SK-N-SH (cell line): ENCODE measurements at places on chromosomes 4 and X.

DNA sequence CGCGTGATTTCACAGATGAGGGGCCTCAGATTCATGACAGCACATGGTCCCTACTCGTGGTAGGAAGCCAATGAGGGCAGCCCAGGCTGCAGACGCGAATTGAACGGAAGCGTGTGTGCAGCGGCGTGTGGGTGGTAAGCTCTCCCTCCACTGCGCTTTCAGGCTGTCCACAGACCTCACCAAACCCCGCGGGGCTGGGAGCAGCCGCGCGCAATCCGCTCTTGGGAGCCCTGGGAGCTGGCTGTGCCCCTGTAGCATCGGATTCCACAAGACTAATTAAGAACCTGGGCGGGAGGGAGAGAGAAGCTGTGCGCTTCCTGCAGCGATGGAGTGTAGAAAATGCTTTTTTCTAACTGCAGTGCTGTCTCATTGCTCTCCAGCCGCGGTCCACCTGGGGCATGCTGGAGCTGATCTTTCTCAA is 134.9 kb downstream of the STOX2 start:
- no peak for DNase-seq

- DNase-seq = no peak
These were observed 9.2 kb upstream of the VAMP7 start for GRCh38 chrX:155871934-155872333.

GRCh38 chr4:143054971-143055370 is 129.7 kb upstream of the USP38 start:
- DNase-seq = no peak

- no peak for DNase-seq
These were observed 74.9 kb downstream of the MAB21L2 start for GRCh38 chr4:150656891-150657290.

- DNase-seq = no peak
These were observed 43.5 kb downstream of the CLOCK start for GRCh38 chr4:55503169-55503568.

DNA sequence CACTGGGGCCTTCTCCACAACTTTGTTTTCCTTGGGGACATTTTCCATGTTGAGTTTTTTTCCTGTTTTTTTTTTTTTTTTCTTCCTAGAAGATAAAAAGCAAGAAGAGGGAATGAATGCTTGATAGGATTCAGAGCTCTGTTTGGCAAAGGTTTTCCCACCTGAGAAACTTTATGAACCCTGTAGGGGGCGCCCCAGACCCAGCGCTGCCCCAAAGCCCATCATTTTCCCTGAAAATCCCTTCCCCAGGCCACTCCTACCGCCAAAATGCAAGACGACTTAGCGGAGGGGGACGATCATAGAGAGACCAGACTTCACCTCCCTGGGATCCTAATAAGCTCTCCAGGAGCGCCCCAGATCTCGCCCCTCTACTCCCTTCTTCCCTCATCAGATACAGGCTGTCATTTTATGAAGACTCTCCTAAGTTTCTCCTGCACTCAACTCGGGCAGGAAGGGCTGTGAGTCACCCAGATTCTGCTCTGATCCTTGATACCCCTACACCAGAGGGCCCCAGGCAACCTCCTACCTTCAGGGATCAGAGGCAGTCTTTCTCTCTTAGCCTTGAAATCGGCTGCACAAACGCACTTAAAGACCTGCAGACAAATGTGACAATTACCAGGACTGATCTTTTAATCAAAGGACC is 1.4 kb downstream of the BEX5 start:
- peak; percentile 16 for DNase-seq

DNA sequence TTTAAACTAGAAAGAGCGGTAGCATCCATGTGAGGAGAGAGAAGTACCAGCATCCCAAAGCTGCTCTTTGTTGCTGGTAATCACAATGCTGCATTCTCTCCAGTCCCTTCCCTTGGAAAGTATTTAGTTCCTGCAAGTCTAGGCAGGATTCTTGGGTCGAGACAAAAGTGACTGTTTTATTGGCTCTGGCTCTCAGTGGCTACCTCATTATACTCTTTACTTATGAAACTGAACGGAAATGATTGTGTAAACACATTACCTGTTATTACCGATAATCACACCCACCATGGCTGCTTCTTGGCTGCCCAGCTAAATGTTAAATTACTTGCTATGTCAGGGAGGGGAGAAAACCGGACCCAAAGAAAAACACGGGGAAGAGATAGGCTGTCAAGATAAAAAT is 26.2 kb downstream of the ATXN3L start:
- no peak for DNase-seq

DNA sequence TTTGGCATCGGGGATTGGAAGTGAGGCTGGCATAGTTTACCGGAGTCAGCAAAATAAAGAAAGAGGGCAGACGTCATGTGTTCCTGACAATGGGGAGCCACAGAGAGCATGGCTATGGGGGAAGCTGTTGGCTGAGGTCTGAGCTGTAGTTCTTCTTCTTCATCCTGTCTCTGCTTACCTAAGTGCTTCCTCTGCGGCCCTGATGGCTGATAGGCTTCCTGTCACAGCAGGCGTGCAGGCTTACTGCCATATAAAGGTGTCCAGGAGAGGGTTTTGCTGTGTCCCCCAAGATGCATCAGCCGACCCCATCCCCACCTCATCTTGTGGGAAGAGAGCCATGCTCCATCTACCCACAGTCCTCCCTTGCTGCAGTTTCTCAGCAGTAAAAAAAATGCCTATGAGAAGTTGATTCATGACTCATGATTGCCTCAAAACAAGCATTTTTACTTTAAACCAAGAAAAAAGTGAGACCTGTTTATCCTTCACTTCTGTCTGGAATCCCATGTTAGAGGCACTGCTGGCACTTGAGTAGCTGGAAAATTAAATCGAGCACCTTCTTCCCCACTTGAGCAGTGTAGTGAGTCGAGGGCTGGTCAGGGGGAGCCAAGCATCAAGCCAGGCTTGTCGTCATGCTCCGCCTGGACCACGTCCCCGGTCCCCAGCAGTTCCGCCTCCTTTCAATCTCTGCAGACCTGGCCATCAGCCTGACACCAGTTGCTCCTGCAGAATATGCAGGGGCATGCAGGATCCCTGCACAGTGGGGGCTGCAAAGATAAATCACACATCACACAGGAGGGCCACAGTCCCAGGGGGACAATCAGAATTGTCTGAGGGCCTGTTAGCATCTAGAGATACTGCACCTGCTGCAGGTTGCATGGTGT is 237.8 kb downstream of the EVC2 start:
- no peak for DNase-seq

- no peak for DNase-seq
These were observed 66.9 kb downstream of the GALNTL6 start for GRCh38 chr4:171880136-171880535.

DNA sequence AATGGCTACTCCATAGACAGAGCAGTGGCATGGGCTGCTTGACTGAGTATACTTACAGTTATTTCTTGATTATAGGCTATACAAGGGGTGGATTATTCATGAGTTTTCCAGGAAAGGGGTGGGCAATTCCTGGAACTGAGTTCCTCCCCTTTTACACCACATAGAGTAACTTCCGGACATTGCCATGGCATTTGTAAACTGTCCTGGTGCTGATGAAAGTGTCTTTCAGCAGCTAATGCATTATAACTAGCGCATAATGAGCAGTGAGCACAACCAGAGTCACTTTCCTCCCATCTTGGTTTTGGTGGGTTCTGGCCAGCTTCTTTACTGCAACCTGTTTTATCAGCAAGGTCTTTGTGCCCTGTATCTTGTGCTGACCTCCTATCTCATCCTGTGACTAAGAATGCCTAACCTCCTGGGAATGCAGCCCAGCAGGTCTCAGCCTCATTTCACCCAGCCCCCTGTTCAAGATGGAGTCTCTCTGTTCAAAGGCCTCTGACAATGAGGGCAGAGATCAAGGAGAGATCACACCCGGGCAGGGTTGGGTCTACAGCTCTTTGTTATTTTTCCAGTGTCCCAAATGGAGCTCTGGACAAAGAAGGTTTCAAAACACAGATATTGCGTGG is 468.4 kb upstream of the PRKX start:
- no peak for DNase-seq

DNA sequence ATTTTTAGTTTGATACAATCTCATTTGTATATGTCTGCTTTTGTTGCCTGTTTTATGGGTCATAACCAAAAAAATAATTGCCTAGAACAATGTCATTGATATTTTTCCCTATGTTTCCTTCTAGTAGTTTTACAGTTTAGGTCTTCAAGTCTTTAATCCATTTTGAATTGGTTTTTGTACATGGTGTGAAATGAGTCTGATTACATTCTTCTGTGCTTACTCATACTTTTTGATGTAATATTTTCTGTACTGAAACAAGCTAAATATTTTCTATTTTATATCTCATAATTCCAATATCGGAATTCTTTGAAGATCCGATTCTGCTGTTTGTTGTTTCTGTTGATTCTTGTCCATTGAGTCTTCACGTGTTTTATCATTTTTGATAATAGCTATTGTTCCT is 10.6 kb downstream of the TMEM156 start:
- DNase-seq = no peak

GRCh38 chr4:105558277-105558676 is 5.9 kb downstream of the ARHGEF38 start:
- no peak for DNase-seq
